ENCODE measurements at places on chromosomes 6 and 20. TPM values are rescaled to one million over a fixed set of nuclear protein-coding genes. Genes with fewer than 3 reads are reported as not detected.

DNA sequence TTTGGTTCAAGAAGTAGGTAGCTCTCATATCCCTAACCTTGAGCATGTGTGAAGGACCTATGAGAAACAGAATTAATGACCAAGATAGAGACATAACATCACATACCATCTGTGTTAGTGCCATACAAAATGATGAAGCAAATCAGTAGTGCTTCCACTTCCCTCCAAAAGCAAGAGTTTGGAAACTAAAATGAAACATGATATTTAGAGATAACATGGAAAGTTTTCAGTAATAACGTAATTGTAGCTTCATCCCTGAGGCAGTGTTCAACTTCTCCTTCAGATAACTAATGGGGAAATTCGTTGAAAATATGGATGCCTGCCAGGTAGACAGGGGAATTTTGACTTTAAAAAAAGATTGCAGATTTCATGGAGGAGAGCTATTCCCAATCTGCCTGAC, 248.4 kb upstream of the IRAK1BP1 start:
- DNase-seq, result no peak

Gene HDGFL1
- not detected for total RNA-seq

DNA sequence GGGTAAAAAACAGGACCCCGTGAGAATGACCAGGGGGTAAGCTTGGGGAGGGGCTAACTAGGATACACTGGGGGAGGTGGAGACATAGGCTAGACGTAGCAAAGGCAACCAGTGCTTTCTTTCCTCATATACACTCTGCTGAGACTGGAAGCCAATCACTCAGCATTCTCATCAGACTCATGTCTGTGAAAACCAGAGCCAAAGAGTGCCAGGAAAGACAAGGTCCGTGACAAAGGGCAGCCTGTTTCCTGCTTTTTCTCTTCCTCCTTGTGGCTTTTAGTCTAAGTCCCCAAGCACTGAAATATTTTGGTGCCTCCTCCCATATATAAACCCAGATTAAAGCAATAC, 97.9 kb upstream of the NEDD9 start:
- no peak for DNase-seq

Gene COQ3
- total RNA-seq, result 39.7 TPM

Gene SRMS
- total RNA-seq, result not detected

Gene TAGAP
- total RNA-seq, result 1.1 TPM

Gene CST5
- not detected for total RNA-seq

GRCh38 chr6:42021847-42022754, 28.2 kb upstream of the TAF8 start:
- DNase-seq, result no peak

- DNase-seq, result no peak
These were observed 14.6 kb upstream of the TMEM181 start for GRCh38 chr6:158545043-158545966.

DNA sequence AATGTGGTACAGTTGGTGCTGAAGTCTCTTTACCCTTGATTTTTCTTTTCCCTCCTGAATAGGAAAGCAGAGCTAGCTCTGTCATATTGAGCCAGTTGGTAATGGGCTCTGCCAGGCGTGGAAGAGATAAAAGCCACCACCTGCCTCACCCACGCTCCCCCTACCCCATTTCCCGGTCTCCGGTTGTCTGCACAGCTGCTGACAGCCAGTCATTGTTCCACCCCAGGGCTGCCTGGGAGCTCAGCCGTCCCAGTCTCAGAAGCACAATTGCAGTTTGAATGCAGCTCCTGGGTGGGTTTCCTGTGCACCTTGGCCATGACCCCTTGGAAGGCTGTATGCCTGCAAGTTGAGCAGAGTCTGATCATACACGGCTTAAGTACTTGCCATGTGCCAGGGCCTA, 675.2 kb upstream of the FLRT3 start:
- no peak for DNase-seq

- no peak for DNase-seq
These were observed 6.2 kb downstream of the VEGFA start for GRCh38 chr6:43776115-43776798.

DNA sequence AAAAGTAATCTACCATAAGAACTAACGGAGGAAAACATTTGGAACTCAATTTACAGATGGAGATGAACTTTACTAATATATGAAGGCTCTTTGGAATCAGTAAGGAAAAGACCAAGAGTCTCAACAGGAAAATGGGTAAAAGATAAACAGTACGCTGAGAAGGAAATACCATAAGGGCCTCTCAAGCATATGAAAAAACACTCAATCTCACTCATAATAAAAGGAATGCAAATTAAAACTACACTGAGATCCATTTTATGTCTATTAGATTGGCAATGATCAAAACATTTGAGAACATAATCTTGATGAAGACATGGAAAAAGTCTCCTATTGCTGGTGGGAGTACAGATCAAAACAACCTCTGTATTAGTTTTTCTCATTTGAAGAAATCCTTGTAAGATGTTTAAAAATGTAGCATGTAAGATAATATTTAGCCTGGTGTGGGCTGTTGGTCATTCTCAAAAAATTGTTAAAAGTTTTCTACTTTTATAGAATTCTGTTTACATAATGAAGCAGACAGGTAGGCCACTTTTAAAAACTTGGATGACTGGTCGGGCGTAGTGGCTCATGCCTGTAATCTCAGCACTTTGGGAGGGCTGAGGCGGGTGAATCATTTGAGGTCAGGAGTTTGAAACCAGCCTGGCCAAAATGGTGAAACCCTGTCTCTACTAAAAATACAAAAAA, 14.5 kb downstream of the REV3L start:
- DNase-seq, result no peak

- DNase-seq, result no peak
These were observed 18.9 kb upstream of the KIF25 start for GRCh38 chr6:167978607-167979006.

Gene ZNF341
- 1.9 TPM for total RNA-seq
